ENCODE measurements at places on chromosomes 6 and 20.

GRCh38 chr6:137866200-137866913 lies 702 bp upstream of the TNFAIP3 start:
- DNase-seq: no peak

GRCh38 chr20:48034751-48035150 lies 249.5 kb upstream of the SULF2 start:
- DNase-seq: no peak

- no peak for DNase-seq
Observed at GRCh38 chr6:52594221-52594620, 17.4 kb upstream of the TRAM2 start.

DNA sequence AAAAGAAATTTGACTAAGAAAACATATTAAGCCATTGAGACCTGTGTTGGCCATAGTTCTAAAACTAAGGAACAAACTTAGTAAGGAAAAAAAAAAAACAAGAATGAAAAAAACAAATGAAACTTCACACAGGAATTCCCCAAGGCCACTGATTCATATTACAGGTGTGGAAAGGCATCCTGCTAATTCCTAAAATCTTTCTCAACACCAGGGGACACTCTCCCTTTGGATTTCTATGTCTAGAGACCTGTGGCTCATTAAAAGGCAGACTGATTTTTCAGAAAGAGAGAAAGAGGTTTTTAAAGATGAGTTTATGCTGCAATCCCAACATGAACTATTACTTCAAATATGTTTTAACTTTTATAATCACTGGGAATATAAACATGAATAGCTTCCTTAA lies at the start of gene OR12D1:
OR12D1 (plus strand) TSS at position 341 of the 400 bp plus-strand sequence.
- DNase-seq: no peak

- no peak for DNase-seq
Observed at GRCh38 chr6:45590226-45590625, 212.5 kb upstream of the SUPT3H start.

- no peak for DNase-seq
Observed at GRCh38 chr20:6583134-6583738, 184.2 kb upstream of the BMP2 start.

DNA sequence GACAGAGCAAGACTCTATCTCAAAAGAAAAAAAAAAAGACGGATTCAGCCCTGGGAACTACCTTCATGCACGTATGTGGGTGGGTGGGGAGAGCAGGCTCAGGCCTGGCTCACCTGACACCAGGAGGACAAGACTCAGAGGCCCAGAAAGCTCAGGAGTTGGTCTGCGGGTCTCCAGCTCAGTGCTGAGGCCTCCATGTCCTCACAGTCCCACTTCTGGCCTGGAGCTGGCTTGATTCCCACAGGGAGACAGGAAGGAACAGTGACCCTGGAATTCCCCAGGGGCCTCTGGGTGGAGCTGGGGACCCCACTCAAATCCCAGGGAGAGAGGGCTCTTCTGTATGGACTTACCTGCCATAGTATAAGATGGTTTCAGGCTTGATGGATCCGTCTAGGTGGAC lies 15.6 kb downstream of the ADA start:
- no peak for DNase-seq

- DNase-seq: no peak
Observed at GRCh38 chr6:156336733-156337132, 440.4 kb upstream of the ARID1B start.

- no peak for DNase-seq
Observed at GRCh38 chr20:61015602-61016001, 236.5 kb upstream of the CDH4 start.

GRCh38 chr6:35905841-35906498 lies 14.9 kb downstream of the SRPK1 start:
- DNase-seq: no peak

GRCh38 chr6:134003542-134003951 lies 48.9 kb downstream of the SLC2A12 start:
- no peak for DNase-seq

DNA sequence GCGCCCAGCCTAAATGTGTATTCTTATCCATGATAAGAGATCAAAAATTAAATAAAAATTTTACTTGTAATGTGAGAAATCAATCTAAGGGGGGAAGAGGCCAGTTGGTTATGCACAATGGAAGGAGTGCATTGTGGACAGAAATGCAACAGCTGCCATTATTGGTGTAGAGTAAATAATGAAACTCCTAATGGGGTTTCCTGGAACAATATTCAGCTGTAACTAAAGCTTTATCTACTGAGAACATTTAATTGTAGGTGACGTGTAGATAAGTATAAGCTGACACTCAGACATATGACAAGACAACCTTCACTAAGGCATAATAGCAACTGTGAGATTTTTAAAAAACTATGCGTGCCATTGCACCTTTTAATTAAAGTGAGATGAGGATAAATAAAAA lies 71.4 kb downstream of the CEP57L1 start:
- DNase-seq: no peak

GRCh38 chr6:113763311-113763766 lies 93.8 kb upstream of the MARCKS start:
- no peak for DNase-seq

- DNase-seq: no peak
Observed at GRCh38 chr6:112636650-112637262, 289.6 kb downstream of the RFPL4B start.

DNA sequence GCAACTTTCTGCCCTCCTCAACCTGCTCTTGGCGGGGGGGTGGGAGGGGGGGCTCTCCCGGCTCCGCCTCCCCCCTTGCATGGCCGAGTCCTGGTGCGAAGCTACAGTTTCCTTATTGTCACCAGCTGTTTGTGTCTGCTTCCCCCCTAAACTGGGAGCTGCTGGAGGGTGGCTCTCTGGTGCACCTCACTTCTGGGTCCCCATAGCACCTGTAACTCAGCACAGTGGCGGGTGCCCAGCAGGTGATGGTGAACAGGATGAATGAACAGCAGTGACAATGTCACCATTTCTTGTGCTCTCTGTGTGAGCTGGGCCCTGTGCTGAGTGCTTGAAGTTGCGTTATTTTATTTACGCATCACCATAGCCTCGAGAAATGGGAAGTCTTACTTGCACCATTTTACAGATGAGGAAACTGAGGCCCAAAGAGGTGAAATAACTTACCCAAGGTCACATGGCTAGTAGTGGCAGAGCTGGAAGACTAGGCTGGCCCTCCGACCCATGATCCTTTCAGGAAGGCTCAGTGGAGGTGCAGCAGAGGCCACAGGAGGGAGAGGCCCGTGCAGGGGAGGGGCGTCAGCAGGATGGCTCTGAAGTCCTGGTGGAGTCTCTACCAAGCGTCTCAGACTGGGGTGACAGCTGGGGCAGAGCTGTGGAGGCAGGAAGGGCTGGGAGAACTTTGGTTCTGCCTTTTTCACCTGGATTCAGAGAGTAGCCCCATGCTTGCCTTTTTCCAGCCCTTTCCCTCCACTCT lies 41.8 kb downstream of the SRC start:
- DNase-seq: no peak

GRCh38 chr20:59455402-59456341 lies 148.7 kb upstream of the PHACTR3 start:
- DNase-seq: no peak

- DNase-seq: no peak
Observed at GRCh38 chr6:67952121-67952520, 683.0 kb upstream of the ADGRB3 start.

DNA sequence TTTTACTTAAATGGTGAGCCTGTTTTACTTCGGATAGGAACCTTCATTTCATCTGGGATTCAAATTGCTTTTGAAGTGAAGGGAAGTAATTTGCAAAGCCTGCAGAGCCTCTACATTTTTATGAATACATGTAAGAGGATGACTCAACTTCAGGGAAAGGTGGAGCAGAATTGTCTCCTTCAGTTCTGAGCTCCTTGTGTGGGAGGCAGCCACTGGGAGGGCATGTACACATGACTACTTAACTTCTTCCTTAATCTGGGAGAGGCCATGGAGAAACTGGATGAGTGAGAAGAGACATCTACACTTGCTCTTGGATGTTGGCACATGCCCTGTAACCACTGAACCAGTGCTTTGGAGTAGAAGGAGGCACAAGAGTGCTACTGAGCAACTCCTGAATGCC lies 145.1 kb upstream of the NRSN1 start:
- no peak for DNase-seq

DNA sequence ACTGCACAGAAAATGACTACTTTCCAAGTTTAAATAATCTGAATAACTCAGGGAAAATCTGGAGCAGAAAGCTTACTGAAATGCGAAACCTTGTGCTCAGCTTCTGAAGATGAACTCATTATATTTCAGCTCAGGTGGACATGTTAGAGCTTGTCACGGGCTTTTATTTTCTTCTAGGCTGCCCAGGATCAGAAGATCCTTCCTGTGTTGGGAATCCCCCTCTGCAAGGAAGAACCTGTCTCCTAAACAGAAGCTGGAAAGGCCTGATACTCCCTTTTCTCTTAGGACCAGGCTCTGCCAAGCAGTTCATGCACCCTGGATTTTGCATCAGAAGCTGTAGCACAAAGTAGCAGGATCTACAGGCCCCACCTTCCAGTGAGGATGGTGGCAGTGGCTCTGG lies 5.1 kb upstream of the SLC2A12 start:
- DNase-seq: no peak

DNA sequence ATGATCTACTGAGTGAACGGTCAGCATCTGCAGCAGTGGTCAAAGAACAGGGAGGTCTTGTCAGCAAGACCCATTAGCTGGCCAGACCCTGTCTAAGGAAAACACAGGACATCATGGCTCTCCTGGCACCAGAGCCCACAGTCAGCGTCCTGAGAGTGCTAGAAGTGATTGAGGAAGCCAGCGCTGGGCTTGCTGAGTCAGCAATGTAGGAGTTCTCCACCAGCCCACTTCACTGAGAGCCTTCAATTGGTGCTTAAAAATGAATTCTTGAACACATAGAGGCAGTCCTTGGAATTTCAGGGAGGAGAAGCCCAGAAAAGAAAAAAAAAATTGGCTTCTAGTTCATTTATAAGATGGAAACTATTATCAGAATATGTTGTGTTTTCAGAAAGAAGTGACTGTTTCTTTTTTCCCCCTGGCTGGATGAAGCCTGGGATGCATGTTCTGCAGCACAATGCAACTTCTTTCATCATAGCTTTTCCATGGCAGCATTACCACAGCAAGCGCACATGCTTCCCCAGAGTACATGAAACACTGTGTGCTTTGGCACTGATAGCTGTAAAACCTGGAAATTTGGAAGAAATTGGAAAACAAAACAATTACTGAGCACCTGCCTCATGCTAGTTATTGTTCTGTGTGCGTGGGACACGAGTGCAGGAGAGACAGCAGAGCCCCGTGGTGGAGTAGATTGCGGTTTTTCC lies 899.9 kb downstream of the C6orf118 start:
- no peak for DNase-seq

DNA sequence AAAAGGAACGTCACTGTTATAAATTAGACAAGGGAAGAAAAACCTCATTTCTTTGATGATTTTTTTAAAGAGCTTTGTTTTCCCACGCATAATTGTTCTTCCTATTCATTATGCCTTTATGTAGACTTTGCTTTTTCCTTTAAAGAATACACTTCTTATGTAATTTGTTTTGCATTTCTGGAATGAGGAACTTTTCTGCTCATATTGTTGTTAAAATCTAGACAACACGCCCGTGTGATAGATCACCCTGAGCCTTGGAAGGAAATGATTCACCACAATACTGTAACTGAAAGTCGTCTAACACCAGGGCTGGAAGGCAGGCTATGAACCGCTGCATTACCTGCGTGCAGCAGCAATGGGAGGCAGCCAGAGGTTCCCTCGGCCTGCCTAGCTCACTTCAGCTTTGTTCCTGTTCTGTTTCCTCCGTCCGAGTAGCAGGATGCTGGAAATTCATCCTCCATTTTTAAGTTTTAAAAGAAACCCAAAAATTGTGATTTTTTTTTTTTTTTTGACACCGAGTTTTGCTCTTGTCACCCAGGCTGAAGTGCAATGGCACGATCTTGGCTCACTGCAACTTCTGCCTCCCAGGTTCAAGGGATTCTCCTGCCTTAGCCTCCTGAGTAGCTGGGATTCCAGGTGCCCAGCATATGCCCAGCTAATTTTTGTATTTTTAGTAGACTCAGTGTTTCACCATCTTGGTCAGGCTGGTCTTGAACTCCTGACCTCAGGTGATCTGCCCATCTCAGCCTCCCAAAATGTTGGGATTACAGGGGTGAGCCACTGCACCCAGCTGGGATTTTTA lies 49.6 kb upstream of the ZNF217 start:
- peak; percentile 71 for DNase-seq

GRCh38 chr6:162493917-162494316 lies 233.6 kb downstream of the PRKN start:
- DNase-seq: no peak

DNA sequence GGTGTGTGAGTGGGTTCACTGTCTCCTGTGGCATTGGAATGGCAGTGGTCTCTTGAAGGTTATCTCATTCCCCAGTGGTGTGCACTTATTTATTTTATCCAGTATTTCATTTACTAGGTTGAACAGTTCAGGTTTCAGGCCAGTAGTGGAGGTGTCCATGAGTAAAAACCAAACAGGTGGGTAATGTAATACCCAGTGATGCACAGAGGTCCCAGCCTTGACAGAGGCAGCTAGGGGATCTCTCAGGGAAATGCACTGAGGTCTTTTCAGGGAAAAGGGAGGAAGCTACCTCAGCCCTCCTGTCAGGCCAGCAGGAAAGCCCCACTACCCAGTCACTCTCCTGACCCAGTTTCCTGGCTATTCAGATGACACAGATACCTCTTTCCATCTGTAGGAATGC lies 403.6 kb downstream of the UTRN start:
- no peak for DNase-seq

DNA sequence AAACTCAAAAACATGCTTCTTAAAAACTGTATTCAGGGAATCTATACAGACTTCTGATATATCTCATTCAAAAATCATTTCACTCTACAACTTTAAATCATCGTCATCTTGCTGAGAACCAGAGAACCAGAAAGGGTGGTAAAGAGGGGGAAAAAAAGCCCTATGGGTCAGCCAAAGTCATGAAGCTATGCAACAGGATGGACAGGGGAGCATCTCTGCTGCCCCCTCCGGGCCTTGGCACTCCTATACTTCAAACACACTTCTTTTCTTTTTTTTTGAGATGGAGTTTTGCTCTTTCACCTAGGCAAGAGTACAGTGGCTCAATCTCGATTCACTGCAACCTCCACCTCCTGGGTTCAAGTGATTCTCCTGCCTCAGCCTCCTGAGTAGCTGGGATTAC lies 73.5 kb upstream of the NFATC2 start:
- no peak for DNase-seq

DNA sequence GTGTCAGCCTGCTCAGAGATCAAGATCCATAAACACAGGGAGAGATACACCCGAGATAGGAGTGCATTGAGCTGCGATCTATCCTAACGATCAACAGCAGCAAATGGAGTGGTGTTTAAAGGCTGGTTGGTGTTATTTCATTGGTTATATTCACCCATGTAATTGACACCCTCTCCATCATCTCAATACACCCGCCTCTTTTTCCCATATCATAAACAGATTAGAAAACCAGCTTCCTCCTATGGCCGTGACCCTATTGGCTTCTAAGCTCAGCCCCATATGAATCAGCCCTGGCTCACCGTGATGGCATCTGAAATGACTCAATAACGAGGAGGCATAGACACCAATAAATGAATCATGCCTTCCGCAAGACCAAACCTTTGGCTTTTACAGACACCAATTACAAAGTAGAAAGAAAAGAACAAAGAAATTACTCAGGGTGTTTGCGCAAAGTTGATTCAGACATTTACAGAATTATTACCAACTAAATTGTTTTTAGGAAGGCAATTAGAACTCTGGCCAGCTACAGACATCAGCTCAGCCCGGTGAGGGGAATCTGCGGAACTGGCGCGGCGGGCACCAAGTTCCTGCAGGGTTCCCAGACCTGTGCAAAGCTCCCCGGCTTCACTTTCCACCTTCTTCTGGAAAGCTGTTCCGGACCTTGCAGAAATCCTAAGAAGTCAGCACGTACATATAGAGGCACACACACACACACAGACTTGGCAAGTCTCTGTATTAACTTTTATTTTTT lies 11.5 kb downstream of the PMEPA1 start:
- peak; percentile 69 for DNase-seq

Data from activated CD4-positive, alpha-beta memory T cell treated with anti-CD3 and anti-CD28 coated beads, Interleukin-2, amount 10 ng/mL, durations not matched to agents 7 days and 5 days (primary cell).